Fibroblast of skin of right quadriceps (primary cell): ENCODE measurements at places on chromosomes 4 and X.

DNA sequence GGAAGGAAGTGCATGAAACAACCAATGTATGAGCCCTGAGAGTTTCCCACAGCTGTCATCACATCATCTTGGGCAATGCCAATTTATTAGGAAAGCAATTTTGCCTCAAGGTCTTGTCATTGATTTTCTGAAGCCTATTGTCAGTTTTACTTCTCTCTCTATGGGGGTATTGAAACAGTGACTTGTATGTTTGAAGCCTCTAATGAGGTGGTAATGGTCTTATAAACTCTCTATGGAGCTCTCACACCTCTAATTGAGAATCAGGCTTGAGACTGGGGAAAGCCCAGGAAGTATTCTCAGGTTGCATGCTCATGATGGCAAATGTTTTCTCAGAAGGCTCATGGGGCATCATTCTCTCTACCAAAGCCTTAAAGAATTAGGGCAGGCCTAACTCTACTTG, 308.2 kb upstream of the EMCN start:
- no peak for DNase-seq

GRCh38 chr4:76809594-76810305, 88.2 kb downstream of the SOWAHB start:
- DNase-seq = no peak

DNA sequence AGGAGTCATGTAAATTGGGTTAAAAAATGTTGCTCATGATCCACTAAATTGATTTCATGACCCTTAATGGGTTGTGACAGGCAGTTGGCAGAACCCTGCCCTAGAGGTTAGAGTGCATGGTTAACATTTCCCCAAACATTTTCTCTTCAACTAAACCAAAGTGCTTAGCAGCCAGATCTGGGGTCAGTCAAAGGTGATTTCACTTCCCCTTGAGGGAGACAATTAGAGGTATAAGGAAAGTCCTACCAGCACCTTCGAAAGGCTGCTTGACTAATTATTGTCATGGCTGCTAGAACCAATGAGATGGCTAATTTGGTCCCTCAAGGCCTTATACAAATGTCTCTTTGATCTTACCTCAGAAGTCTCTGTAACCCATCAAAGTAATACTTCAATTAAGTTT, 30.9 kb upstream of the INTS6L start:
- no peak for DNase-seq

DNA sequence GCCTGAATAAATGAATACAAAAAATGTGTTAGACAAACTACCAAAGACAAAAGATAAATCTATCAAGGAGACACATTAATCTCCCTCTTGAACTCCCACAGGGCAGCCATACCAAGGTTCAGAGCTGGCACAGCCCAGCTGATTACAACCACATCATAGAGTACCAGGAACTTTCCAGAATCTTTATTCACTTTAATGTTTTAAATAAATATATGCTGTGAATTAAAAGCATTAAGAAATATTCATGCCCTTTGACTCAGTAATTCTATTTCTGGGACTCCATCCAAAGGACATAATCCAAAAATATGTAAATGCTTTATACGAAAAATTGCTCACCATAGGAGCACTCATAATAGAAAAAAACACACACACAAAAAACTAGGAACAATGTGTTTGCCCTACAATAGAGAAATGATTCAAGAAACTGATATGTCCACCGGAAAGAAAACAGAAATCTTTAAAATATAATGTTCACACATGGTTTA, 126.0 kb downstream of the LDB2 start:
- peak; percentile 79 for DNase-seq

GRCh38 chrX:128781506-128781905, 729.3 kb upstream of the ACTRT1 start:
- DNase-seq = peak; percentile 9

- DNase-seq = peak; percentile 92
Measured at GRCh38 chr4:184400375-184400870, 73.9 kb downstream of the IRF2 start.

DNA sequence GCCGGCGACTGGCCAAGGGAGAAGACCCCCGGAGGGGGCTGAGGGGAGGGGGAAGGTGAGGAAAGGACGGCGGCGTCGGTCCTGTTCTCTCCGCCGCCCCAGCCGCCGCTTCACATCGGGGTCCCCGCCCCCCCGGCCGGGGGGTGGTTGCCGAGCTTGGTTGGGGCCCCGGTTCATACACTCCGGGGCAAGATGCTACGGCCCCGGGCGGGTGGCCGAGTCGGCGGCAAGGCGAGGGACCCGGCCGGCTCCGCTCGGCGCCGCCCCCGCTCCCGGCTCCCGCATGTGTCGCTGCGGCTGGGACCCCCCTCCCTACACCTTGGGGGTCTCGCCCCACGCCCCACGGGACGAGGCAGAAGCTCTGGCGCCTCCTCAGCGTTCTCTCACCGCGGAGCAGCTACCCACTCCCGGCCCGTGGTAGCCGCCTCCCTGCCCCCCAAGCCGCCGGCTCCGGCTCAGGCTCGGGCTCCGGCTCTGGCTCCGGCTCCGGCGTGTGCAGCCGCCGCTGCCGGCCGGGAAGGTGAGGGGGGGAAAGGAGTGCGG, 461 bp downstream of the FBXW7 start:
- no peak for DNase-seq

GRCh38 chr4:8386731-8387130, 53.8 kb downstream of the ACOX3 start:
- DNase-seq = no peak

DNA sequence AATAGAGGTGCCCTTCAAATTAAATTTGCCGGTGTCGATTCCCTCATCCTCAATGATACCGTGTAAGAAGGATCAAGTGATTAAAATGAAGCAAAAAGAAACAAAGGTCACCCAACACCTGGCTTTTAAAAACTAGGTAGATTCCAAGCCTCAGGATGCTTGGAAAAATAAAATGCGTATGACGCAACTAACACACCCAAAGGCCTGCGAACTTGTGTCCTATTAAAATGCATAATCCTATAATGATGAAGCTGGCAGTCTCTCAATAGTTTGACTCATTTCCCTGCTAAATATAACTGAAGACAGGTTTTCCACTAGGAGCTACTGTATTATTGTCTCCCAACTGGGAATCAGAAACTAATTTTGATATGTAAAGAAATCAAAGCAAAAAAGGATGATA, 263.2 kb downstream of the DHX15 start:
- DNase-seq = peak; percentile 73

GRCh38 chr4:163331629-163332376, 593 bp downstream of the NPY1R start:
- peak; percentile 4 for DNase-seq

DNA sequence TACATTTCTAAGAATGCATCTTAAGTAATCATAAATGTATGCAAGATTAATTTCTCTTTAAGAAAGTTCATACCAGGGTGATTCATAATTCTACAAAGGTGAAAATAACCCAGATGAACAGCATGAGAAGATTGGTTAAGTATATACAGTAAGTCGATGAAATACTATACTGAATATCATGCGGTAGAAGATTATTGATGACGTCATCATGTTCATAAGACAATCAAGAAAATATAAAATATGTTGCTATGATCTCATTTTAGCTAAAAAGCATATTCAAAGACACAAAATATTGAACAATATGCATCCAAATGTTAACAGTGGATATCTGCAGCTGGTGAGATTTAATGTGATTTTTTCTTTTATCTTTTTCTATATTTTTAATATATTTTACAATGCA, 312.0 kb upstream of the FGF13 start:
- no peak for DNase-seq

- no peak for DNase-seq
Measured at GRCh38 chr4:68272380-68272779, 26.9 kb upstream of the TMPRSS11B start.

DNA sequence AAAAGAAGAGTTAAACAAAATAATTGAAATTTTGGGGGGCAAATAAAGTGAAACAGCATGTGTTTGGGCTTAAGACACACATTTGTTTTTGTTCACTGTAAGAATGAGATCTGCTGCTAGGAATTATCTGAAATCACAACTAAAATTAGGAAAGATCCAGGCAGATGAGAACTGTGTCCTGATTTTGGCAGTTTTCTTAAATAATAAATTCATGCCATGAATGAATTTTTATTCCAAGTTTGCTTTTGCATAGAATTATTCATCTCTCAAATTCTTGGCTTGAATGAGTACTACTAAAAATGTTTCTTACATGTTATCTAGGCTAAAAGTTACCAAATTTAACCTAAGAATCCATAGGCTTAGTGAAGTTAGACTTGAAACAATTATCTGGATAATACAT, 321.7 kb downstream of the ANK2 start:
- no peak for DNase-seq

GRCh38 chr4:95077864-95078263, 320.1 kb downstream of the BMPR1B start:
- no peak for DNase-seq
